Tibial nerve (tissue), 4 donors: ENCODE measurements at places on chromosomes 5 and 9. TPM values are rescaled to one million over a fixed set of nuclear protein-coding genes. Genes with fewer than 3 reads are reported as not detected.

The PTTG1 gene
- total RNA-seq, result 11.1 TPM

The EQTN gene
- not detected for total RNA-seq

The PLAC8L1 gene
- total RNA-seq, result not detected

The CD180 gene
- total RNA-seq, result 0.21 TPM

The LCP2 gene
- 41.9 TPM for total RNA-seq

The ALDOB gene
- total RNA-seq, result not detected

DNA sequence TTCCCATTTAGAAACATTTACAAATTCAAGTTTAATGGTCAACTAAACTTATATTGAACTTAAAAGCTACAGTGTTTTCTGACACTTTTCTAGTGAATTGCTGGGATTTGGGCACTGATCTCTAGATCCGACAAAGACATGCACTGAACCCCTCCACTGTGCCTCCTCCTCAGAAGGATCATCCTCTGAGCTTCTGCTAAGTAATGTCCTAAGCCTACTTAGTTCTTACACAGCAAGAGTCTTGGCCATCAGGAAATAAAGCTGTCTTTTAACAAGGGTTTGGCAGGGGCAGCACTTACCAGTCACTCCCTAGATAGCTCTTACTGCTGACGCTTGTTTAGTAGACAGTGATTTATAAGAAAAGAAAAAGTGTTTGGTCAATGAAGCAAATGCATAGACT, 50.5 kb downstream of the FAM81B start:
- no peak overlapping the region for H3K4me3 ChIP-seq
- H3K36me3 ChIP-seq, result no peaks in the 10 kb centered on the region
- no peaks in the 10 kb centered on the region for H3K27me3 ChIP-seq
- DNase-seq, result no peak
- H3K27ac ChIP-seq, result no peak overlapping the region
- H3K4me1 ChIP-seq, result no peaks in the 10 kb centered on the region

DNA sequence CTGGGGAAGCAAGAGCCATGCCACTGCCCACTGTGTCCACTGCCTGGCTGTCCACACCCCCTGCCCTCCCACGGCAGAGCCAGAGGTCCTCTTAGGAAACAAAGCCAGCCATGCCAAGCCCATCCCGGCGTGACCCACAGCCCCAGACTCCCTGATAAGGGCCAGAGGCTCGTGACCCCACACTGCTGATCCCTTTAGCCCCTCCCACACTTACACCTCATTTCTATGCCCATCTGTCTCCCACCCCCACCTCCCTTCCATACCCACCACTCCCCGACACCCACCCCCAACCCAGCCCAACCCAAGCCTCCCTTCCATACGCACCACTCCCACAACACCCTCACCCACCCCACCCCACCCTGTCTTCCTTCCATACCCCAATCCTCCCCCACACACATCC, 17.3 kb downstream of the PTGES start:
- peaks cover 7% of the 10 kb centered on the region for H3K4me1 ChIP-seq
- peaks cover under 1% of the 10 kb centered on the region for H3K36me3 ChIP-seq
- H3K27me3 ChIP-seq, result no peaks in the 10 kb centered on the region

- no peak for DNase-seq
- no peaks in the 10 kb centered on the region for H3K27me3 ChIP-seq
- H3K36me3 ChIP-seq, result no peaks in the 10 kb centered on the region
- H3K27ac ChIP-seq, result peak overlapping the region; percentile 9
- H3K4me3 ChIP-seq, result no peak overlapping the region
- no peaks in the 10 kb centered on the region for H3K4me1 ChIP-seq
Observed at GRCh38 chr5:50365426-50366251, 75.4 kb downstream of the EMB start.

DNA sequence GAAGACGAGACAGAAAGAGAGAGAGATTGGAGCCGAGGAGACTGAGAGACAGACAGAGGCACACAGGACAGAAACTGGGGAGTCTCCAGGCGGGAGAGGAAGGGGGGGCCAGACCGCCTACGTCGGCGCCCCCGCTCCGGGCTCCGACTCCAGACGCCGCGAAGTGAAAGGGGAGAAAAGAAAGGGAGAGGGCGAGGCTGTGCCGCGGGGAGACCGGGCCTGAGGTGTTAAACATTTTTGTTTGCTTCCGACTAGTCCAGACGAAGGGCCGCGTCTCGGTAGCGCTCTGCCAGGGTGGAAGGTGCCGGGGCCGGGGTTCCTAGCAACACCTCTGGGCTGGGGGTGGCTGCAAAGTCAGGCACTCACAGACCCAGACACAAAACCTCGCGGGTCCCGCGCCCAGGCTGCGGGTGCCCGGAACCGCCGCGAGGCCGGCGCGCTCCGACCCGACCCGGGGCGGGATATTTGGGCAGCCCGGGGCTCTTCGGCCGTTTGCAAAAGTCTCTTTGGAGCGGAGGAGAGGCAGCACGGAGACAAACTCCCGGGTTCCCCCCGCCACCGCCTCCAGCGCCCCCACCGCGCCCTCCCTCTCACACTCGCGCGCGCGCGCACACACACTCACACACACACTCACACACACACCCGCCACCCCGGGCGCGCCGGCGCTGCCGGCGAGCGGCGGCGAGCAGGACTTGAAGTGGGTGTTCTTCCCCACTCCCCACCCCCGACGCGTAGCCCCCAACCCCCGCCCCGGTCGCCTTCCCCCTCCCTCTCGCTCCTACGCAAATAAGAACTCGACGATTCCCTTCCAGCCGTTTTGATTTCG, 626 bp upstream of the FST start:
- H3K27ac ChIP-seq, result peak overlapping the region; percentile 85
- peak overlapping the region; percentile 87 for H3K4me3 ChIP-seq

DNA sequence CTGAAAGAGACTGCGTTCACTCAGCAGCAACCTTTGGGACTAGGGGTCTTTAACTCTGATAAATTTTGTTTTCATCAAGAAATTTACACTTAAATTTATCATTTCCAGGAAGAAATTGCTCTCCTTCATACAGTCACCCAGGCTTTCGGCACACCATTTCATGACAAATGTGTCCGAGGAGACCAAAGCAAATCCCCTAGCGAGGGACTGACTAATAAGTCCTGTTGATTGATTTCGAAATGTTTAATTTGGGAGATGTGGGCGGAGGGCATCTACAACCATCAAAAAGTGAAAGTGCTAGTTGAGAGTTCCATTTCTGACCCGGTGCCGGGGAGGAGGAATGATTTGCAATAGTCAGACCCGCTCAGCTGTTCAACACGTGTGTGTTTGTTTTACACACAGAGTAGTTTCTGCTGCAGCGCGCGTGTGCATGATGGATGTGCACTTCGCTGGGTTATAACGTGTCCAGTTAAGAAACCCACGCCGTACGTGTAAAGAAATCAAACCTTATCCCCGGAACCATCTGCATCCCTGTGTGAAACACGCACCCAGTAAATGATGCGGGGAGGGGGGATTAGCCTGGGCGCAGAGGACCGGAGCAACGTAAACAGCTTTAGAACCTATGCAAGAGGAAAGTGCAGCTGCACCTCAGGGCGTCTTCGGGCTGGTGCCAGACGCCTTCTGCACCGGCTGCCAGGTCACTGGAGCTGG, 845 bp upstream of the NR4A3 start:
- H3K27me3 ChIP-seq, result peaks cover 25% of the 10 kb centered on the region
- H3K4me3 ChIP-seq, result peak overlapping the region; percentile 80
- peak; percentile 77 for DNase-seq
- peaks cover 50% of the 10 kb centered on the region for H3K4me1 ChIP-seq
- peak overlapping the region; percentile 99 for H3K27ac ChIP-seq

GRCh38 chr9:135304886-135305285, 174.7 kb upstream of the PPP1R26 start:
- no peaks in the 10 kb centered on the region for H3K4me1 ChIP-seq
- no peaks in the 10 kb centered on the region for H3K36me3 ChIP-seq
- peaks cover 44% of the 10 kb centered on the region for H3K27me3 ChIP-seq
- no peak overlapping the region for H3K27ac ChIP-seq
- DNase-seq, result no peak

DNA sequence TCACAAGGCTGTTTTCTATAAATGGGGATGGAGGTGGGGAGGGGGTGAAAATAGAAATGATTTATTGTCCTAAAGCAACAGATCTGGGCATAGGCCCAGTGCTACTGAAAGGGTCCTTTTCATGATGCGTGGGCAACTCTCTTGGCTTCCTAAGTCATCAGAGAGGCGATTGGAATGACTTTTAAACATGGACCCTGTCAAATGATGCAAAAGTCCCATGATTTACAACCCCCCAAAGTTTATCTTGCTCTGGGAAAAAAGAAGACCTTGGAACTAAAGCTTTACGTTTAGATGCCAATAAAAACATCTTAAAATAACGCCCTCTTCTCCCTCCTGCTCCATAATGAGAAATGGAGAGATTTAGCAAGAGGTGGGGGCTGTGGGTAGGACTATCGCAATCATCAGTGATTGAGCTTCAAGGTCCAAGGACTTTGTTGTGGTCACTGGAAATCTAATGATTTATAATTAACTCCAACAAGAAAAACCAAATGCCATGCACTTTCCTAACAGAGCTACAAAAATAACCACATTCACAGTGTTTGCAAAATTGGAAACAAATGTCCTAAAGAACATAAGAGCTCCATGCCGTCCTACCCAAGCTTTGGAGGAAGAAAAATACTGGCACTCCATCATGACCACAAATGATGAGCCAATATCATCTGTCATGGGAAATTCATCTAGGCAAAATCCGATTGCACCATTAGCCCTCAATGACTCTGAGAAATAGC, 167.5 kb upstream of the CLINT1 start:
- H3K36me3 ChIP-seq, result no peaks in the 10 kb centered on the region
- no peak for DNase-seq
- H3K4me3 ChIP-seq, result no peak overlapping the region
- peaks cover 30% of the 10 kb centered on the region for H3K4me1 ChIP-seq
- H3K27me3 ChIP-seq, result no peaks in the 10 kb centered on the region

DNA sequence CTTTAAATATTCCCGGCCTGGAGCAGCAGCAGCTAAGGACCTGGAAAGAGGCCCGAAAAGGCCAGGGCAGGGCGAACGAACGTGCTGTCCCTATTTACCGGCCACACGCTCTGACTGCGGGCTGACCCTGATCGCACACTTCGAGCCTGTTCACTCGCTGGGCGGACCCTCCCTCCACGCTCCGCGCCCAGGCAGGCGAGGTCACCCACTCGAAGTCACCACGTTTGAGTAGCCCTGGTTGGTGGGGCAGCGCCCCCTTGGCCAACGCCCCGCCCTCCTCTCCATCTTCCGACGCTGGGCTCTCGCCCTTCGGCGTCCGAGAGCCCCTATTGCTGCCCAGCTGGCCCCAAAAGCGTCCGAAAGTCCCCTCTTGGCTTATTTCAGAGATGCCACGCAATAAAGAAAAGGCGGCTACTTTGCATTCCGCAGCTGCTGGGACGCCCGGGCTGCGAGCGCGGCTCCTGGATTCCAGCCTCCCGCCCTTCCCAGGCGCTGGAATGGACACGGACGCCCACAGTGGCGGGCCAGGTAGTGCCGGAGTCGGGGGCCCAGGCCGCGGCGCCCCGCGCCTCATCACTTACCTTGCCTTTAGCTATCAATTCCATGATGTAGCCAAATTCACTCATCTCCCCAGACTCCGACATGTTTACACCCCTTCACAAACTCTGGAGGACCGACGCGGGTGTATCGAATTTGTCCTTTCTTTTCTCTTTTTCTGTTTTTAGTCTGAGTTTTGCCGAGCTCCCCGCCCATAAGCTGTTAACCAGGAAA, 9.9 kb upstream of the TRIM36 start:
- no peaks in the 10 kb centered on the region for H3K36me3 ChIP-seq
- H3K27ac ChIP-seq, result no peak overlapping the region
- no peaks in the 10 kb centered on the region for H3K27me3 ChIP-seq
- peaks cover 21% of the 10 kb centered on the region for H3K4me1 ChIP-seq

GRCh38 chr5:180390441-180391190, 37.5 kb upstream of the GFPT2 start:
- H3K27ac ChIP-seq, result no peak overlapping the region
- no peaks in the 10 kb centered on the region for H3K4me1 ChIP-seq
- no peak overlapping the region for H3K4me3 ChIP-seq
- no peaks in the 10 kb centered on the region for H3K27me3 ChIP-seq
- no peaks in the 10 kb centered on the region for H3K36me3 ChIP-seq
- DNase-seq, result no peak
